ENCODE measurements at places on chromosomes 5 and 9.

DNA sequence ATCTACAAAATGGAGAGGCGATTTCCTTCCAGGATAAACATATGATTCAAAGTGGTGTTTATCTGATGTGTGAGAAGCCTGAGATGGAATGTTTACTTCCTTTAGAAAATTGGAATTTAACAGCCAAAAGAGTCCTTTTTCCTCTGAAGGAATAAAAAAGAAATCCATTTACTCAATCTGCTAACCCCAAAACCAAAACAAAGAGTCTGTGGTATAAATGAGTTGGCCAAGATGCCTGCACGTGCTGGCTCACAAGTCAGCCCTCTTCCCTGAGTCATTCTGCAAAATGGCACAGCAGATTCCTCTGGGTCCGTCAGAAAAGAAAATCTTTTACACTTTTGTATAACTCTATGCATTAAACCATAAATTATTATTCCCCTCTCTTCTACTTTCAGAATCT lies 60.8 kb downstream of the EBF1 start:
- no peak for DNase-seq

DNA sequence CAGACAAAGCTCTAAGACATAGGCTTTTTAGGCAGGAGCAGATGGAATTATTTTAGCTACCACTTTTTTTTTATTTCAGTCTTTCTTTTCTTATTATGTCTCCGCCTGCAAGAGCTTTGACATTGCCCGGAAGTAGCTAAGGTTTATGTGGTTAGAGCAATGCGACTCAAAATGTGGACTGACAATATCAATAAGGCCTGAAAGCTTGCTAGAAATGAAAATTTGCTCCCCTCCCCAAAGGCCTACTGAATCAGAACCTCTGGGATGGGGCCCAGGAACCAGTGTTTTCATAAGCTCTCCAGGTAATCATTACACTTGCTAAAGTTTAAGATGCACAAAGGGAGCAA lies 81.3 kb downstream of the SUSD1 start:
- DNase-seq = no peak

DNA sequence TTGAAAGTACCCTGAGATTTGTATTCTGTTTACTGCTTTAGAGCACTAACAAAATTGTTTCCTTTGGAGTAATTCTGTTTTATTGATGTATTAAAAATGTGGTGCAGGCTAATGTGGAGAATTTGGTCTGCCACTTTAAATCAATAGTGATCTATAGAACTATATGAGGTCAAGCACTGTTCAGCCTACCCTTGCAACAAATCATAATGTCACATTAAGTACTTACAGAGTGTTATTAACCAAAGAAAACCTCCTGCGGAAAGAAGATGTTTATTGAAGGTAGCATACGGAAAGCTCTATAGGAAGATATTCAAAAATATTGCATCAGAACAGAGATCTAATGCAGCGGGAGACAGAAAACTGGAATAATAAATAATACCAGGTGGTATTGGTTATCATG lies 865.0 kb upstream of the TYRP1 start:
- DNase-seq = no peak

GRCh38 chr5:21823588-21823987 lies 1029.6 kb downstream of the CDH12 start:
- no peak for DNase-seq

DNA sequence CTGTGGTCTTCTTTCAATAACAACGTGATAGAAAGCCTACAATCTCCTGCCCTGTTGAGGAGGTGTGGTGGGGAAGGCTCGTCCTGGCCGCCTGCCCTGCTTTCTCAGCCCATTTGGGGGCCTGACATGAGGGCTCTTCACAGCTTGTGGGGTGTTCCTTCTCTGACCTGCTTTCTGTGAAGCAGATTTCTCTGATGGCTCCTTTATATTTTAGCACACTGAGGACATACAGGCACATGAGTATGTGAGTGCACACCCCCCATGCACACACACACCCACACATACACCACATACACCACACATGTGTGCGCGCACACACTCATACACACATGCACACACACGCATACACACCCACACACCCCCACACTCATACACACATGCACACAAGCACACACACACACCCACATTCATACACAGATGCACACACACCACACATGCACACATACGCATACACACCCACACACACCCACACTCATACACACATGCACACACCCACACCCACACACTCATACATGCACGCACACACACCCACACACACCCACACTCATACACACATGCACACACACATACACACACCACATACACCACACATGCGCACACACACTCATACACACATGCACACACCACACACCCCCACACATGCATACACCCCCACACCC lies 117.5 kb downstream of the COL5A1 start:
- no peak for DNase-seq

DNA sequence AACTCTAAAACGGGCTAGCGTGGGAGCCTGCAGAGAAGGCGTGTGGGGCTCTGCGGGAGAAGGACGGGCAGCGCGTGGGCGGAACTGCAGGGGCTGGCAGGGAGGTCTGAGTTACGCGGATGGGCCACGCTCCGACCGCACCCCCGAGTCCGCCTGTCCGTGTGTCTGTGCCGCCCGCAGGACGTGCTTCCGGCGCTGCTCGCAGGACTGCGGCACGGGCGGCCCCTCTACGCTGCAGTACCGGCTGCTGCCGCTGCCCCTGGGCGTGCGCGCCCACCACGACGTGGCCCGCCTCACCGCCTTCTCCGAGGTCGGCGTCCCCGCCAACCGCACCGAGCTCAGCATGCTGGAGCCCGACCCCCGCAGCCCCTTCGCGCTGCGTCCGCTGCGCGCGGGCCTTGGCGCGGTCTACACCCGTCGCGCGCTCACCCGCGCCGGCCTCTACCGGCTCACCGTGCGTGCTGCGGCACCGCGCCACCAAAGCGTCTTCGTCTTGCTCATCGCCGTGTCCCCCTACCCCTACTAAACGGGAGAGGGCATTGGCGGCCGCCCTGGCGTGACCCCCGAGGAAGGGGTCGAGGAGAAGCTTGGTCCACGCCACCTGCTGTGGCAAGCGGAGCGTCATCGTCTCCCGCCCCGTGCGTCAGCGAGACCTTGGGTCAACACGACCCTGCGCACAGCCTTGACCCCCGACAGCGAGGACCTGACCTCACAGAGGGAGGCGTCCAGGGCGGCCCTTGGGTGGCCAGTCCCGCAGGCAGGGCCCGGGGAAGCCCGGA lies 11.4 kb upstream of the ASS1 start:
- DNase-seq = no peak

DNA sequence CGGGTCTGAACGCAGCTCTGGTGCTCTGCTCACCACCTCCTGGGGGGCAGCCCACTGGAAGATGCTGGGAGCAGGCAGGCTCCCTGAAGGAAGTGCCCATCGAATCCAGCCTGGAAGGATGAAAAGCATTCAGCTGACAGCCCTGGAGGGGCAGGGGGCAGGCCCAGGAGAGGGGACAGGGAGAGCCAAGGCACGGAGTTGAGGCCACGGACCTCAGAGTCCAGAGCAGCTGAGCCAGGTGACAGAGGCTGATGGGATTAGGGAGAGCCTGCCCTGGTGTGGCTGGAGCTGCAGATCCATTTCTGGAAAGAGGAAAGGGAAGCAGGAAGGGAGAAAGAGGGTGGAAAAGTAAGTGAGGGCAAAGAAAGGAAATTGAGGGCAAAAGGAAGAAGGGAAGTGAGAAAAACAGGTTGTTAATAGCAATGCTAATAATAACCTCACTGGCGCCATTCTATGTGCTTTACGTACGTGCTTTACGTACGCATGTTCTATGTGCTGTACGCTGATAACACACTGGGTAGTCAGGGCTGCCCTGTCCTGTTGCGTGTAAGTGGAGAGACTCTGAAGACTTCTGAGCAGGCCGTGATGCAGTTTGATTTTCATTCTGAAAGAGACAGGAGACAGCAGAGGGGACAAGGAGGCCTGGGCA lies 52.6 kb downstream of the LMX1B start:
- DNase-seq = no peak

GRCh38 chr9:95004411-95005277 lies 278.1 kb downstream of the AOPEP start:
- DNase-seq = peak; percentile 70

- DNase-seq = no peak
These were observed 31.5 kb downstream of the NDUFS6 start for GRCh38 chr5:1832511-1833250.

All from H54 (cell line).